Stimulated activated CD4-positive, alpha-beta T cell treated with anti-CD3 and anti-CD28 coated beads, Interleukin-4, amount 100 ng/mL, for 4 hours (primary cell): ENCODE measurements at places on chromosomes 7 and 10.

DNA sequence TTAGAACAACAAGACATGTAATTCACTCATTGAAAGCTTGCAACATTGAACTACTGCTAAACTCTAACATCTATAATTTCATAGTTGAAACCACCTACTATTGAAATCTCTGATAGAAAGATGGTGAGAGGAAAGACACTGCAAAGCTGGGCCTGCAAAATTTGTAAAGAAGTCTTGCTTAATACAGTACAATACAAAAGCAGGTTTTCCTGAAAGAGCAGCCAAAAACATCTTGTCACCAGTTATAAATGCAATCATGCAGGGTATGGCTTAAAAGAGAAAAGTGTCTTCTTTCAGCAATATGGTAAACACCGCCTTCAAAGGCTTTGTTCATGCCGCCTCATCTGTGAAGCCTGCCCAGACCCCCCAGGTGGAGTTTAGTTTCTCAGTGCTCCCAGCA is 109.2 kb downstream of the ANK3 start:
- DNase-seq, result no peak

GRCh38 chr10:26367771-26368170 is 70.4 kb upstream of the APBB1IP start:
- DNase-seq, result no peak

DNA sequence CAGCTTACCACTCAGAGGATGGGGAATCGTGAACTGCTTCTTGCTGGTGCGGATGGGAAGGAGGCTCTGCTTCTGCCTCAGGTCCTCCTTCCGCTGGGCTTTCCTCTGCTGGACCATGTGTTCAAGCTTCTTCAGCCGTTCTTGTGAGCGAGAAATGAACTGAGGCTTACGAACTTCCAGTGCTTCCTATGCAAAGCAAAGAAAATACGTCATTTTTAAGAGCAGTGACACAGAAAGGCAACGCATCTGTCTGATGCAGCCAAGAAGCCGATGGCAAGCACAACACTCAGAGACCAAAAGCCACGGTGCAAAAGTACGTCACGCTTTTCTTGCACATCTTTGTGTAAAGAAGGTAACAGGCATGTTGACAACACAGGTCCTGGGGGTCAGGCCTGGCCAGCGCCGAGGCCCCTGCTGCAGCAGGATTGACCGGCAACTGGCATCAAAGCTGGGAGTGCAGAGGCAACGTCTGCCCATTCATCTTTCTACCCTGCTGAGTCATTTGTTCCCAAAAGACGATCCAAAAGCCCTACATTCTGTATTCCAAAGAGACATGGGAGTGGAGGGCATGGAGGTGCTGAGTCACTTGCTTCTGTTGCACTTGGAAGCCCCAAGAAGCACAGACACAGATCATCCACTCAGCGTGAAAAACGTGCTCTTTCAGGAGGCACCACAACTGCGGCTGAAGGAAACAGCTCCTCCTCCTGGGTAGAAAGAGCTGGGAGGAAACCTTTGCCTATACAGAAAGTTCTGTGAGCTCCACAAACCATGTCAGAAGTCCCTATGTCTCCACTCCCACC is 71.0 kb upstream of the ADAM12 start:
- no peak for DNase-seq

DNA sequence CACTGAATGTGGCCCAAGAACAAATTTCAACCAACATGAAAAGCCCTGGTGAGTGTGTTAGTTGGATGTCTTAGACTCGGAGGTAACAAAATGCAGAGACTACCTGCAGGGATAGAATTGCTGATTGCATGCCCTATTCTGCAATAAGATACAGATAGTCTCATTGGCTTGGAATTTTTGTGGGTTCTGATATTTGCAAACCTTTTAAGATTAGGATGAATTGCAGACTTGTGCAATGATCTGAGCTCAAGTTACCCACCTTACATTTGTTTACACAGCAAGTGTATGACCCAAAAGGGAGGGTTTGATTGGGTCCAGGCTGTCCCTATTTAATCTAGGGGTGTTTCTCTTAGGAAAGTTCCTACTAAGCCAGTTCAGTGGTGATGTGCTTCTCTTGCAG is 45.4 kb downstream of the GPR37 start:
- DNase-seq, result no peak

DNA sequence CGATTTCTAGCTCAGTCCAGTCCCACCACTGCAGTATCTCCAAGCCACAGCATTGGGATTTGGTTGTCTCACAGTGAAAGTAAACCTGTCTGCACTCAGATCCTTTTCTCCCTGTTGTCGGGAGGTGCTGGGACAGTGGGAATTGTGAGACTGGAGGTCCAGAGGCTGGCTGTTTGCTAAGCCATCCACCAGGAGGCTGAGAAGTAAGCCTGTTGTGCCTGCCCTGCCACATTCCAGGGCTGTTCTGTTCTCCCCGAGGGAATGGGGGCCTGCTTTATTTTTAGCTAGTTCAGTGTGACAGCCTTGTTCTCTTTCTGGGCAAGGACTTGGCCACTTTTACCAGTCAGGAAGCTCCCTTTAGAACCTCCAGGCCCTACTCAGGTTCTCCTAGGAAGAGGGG is 54.9 kb downstream of the HK1 start:
- DNase-seq, result no peak

GRCh38 chr7:67462781-67463191 is 466.2 kb downstream of the TYW1 start:
- DNase-seq, result no peak

GRCh38 chr10:97509120-97509680 is 10.5 kb downstream of the UBTD1 start:
- DNase-seq, result no peak

DNA sequence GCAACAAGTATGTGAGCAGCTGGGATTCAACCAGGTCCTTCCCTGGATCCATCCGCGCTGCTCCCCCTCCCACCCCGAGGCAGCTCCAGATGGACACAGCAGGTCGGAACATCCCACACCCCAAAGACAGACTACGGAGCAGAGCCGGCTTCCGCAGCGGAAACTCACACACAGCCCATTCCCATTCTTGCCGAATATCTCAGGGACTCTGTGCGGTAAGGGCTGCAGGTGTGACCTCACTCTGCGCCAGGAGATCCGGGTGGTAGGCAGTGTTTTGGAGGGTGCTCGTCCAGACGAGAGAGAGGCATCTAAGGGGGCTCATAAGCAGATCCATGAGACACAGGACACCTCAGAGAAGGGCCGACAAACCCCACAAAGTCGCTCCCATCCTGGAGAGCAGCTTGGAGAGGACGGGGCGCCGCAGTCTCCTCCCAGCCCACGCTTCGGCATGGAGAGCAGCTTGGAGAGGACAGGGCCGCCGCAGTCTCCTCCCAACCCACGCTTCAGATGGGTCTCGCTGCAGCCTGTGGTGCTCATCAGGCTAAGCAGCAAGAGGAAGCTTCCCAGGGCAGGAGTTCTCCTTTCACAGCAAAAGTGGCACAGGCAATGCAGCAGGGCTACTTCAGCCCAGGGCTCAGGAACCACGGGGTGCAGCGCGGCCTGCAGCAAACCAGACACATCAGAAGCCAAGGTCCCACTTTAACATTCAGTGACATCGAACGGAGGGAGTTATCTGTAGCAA is 179.9 kb downstream of the DIP2C start:
- DNase-seq, result no peak

- no peak for DNase-seq
Measured at GRCh38 chr10:9097206-9097990, 1042.9 kb downstream of the GATA3 start.

- no peak for DNase-seq
Measured at GRCh38 chr7:94975336-94975735, 67.9 kb downstream of the PPP1R9A start.

DNA sequence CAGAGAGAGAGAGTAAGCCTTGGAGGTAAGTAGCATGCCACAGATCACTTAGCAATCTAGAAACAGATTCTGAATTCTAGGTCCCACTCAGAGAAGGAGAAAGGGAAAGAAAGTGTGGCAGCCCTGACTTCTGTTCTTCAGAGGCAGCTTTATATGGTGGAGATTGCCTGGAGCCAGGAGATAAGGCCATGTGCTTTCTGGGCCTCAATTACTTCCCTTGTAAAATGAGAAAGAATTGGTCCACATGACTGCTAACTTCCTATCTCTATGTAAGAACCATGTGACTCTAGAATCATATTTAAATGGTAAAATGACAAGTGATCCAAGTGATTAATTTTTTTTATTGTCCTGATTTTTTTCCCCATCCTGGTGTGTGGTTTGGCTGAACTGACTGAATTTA is 64.1 kb downstream of the HHEX start:
- DNase-seq, result no peak

DNA sequence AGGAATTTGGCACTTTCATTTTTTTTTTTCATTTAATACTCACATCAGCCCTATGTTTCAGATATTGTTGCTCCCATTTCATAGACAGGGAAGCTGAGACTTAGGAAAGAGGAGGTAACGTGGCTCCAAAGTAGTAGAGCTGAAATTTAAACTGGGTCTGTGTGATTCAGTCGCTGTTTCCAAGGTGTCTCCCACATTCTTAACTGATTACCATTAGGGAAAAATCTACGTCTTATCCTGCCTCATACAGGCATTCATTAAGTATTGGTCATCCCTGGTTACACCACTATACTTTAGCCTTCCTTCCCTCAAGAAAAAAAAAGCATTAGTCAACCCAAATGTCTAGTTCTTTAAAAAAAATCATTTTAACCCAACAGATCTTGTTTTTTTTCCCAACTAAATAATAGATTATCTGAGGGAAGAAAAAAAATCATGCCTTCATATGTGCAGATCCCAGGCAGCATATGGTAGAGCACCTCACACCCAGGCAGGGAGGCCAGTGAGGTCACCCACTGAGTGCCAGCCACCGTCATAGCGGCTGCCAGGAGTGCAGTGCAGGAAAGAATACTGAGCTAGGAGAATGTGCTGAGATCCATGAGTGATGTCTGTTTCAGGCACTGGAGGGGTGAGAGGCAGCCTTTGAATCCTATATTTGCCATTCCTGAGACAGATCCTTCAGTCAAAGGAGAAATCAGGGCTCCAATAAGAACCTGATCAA is 59.0 kb upstream of the SORCS3 start:
- no peak for DNase-seq

GRCh38 chr7:99390941-99391602 is 16.5 kb downstream of the ARPC1B start:
- no peak for DNase-seq

GRCh38 chr10:19578571-19578970 is 237.7 kb upstream of the PLXDC2 start:
- DNase-seq, result no peak

DNA sequence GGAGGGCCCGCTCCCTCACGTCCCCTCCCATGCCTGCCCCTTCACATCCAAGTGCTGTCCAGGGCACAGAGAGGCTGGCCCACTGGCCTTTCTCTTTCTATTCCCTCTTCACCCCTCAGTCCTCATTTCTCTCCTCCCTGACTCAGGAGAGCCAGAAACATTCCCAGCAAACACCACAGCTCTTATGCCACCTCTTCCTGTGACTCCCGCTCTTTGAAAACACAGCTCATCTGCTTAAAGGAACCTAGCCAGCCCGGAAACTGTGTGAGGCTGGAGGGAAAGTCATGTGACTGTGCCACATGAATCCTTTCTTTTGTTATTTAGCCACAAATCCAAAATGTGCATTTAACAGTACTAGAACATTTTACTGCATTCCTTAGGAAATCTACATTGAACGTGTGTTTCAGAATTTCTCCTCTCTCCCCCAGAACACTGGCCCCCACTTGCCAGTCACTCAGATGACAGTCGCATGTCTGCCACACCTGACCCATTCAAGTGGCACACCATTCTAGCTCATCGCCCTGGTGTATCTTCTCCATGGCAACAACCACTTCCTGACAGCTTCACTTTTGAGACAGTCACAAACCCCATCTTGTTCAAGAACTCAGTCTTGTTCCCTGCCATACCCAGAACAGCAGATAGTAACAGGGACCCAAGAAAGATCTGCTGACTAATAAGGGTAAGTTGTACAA is 42.8 kb downstream of the GRB10 start:
- no peak for DNase-seq

DNA sequence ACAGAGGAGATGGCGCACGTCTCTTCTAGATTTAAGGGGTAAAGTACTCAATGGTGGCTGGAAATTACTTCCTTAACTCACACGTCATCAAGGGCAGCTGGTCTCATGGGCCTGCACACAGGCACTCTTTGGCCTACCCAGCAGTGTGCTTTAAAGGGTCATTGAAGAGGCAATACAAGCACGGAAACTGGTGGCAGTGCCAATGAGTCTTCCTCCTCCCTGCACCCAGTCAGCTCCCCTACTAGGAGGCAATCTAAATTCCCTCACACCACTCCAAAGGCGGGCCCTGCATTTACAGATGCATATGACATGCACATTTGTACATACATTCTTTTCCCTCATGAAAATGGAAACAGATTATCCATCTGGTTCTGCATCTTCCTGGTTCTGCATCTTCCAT is 47.4 kb downstream of the PPIF start:
- DNase-seq, result no peak

DNA sequence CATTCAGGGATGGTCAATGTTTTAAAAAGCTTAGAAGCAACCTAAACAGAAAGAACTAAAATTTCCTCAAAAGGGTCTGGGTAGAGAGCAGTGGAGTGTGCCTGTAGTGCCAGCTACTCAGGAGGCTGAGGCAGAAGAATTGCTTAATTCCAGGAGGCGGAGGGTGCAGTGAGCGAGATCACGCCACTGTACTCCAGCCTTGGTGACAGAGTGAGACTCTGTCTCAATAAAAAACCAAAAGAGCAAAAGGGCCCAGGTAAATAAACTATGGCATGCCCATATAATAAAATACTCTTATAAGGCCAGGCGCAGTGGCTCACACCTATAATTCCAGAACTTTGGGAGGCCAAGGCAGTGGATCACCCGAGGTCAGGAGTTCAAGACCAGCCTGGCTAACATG is 93.0 kb downstream of the DNMBP start:
- DNase-seq, result no peak

GRCh38 chr10:74227697-74228424 is 76.8 kb downstream of the ADK start:
- DNase-seq, result no peak

GRCh38 chr7:527723-528122 is 8.1 kb upstream of the PDGFA start:
- no peak for DNase-seq

- no peak for DNase-seq
Measured at GRCh38 chr7:151013356-151013732, 10.9 kb downstream of the ATG9B start.

DNA sequence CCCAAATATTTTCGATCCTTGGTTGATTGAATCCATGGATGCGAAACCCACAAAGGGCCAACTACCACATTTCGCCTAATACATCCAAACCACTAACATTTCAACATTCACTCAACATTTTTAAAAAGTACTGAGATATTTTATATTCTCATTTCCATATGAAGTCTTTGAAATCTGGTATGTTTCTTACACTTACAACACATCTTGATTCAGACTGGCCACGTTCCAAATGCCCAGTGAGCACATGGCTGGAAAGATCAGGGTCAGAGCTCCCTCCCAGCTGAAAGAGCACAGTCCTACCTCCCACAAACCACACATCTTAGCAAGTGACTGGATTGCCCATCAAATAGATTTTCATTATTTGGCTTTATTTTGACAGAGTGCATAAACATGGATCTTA is 18.9 kb downstream of the NCAPG2 start:
- DNase-seq, result no peak

DNA sequence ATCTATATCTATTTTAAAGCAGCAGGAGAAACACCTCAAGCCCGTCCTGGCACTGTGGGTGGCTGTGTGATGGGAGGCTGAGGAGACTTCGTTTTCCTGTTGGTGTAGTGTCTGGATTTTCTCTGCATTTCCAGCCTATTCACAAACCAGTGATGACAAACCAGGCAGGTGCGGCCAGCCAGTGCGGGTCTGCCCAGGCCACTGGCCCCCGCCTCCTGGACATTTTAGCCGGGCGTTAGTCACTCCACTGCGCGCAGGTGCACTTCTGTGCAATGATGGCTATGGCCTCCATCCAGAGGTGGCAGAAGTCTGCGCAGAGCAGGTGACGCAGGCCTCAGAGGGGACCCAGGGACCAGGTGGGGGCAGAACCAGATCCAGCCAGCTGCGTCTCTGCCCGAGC is 64.9 kb upstream of the PITRM1 start:
- DNase-seq, result no peak
